ENCODE measurements at places on chromosomes 12 and 14.

GRCh38 chr12:11884116-11884515 is 186.6 kb upstream of the BCL2L14 start:
- DNase-seq: no peak

DNA sequence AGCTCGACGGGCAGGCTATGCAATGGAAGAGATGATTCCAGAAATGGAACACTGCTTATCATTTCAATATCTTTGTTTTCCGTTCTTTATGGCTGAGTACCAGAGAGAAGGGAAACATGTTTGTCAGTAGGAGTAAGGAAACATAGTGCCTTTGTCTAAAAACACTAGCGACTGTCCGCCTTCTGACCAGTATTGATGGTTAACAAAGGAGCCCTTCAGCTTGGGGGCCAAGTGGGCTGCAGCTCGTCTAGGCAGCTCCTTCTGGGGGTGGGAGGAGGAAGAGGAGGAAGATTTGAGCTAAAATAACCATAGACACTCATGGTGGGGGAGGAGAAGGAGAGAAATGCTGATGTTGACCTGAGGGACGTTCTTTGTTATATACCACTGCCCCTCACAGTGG is 15.0 kb downstream of the COQ5 start:
- DNase-seq: no peak

GRCh38 chr12:82660541-82661325 is 26.0 kb upstream of the TMTC2 start:
- DNase-seq: peak; percentile 60

DNA sequence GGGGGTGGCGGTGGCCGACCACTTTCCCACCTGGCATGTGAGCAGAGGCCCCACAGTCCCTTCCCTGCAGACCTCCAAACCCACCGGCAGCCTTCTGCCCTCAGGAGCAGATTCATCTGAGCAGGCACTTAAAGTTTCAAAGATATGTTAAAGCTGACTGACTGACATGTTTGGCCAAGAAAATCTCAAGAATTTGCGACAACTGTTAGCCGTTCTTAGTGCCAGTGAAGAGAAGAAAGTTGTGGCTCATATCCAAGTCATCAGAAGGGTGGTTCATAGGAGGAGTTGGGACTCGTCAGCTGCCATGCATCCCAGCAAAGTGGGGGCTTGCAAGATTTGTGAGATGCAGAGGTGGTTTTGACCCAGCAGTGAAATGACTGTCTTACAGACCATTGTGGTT is 27.2 kb downstream of the ELK3 start:
- no peak for DNase-seq
